ELF-1 (cell line): ENCODE measurements at places on chromosomes 16 and 17.

DNA sequence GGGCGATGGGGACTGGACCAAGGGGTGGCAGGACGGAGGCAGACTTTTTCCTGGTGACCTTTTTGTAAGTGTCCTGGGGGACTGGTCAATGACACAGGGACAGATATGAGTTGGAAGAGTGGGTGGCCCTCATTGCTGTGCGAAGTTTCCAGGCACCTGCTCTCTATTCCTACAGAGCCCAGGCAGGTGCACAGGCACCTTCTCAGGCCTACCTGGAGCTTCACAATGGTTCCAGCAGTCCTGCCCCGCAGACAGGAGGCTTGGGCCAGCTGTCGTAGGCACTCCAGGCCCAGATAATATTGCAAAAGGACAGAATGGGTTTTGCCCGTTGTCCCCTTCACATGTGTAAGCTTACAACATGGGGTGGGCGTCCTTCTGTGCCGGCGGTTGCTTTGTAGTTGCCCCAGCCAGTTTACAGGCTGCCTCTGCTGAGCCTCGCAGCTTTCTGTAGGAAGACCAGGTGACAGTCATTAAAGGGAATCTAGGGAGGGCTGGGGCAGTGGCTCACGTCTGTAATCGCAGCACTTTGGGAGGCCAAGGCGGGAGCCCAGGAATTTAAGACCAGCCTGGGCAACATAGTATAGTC, 84.3 kb downstream of the ARHGAP23 start:
- no peak for DNase-seq

GRCh38 chr17:34761646-34762045, 182.3 kb downstream of the TMEM132E start:
- DNase-seq: no peak

- no peak for DNase-seq
These were observed 89.8 kb upstream of the CES5A start for GRCh38 chr16:55964923-55965475.

DNA sequence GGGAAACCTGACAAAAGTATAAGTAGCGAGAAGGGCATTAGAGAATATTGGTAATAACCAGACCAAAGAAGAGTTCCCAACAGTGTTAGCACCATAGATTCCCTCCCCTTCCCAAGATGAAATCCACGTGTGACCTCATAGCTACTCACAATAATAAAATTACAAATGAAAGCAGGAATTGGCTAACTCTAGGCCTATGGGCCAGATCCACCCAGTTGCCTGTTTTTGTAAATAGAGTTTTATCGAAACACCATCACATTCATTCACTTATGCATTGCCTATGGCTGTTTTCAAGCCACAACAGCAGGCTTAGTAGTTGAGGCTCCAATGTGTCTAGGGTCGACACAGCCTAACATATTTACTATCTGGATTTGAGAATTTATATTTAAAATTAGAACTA, 7.8 kb downstream of the CPHXL start:
- DNase-seq: no peak

GRCh38 chr16:69593751-69594255, 28.0 kb downstream of the NFAT5 start:
- no peak for DNase-seq

- peak; percentile 10 for DNase-seq
These were observed 192.8 kb downstream of the BANP start for GRCh38 chr16:88144028-88144511.
